ENCODE measurements at places on chromosomes 3 and 15.

- peak; percentile 32 for DNase-seq
Measured at GRCh38 chr15:42605796-42606195, 30.4 kb downstream of the STARD9 start.

- no peak for DNase-seq
Measured at GRCh38 chr3:48414376-48415250, 15.3 kb downstream of the PLXNB1 start.

DNA sequence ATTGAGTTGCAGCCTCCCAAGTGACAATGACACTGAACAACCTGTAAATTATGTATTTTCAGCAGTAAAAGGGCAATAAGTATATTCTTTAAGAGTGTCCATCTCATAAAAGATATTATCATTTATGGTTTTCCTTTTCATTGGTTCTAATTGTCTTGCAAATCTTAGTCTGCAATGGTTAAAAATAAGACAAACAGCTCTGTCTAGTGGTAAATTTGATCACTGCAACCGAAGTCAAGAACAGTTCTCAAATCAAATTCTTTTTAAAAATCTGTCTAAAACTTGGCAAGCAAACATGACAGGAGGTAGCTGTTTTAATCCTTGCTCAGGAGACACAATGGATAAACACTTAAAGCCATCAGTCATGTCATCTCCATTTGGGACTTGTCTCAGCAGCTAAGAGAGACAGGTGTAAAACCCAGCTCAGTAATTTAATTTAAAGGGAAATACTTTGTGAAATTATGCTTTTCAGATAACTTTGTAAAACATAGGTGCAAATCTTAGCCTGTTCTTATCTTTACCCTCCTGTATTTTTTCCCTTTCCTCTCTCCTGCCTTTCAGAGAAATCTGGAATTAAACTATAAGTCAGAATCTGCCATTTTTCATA is 150.3 kb upstream of the ARHGEF26 start:
- peak; percentile 65 for DNase-seq

DNA sequence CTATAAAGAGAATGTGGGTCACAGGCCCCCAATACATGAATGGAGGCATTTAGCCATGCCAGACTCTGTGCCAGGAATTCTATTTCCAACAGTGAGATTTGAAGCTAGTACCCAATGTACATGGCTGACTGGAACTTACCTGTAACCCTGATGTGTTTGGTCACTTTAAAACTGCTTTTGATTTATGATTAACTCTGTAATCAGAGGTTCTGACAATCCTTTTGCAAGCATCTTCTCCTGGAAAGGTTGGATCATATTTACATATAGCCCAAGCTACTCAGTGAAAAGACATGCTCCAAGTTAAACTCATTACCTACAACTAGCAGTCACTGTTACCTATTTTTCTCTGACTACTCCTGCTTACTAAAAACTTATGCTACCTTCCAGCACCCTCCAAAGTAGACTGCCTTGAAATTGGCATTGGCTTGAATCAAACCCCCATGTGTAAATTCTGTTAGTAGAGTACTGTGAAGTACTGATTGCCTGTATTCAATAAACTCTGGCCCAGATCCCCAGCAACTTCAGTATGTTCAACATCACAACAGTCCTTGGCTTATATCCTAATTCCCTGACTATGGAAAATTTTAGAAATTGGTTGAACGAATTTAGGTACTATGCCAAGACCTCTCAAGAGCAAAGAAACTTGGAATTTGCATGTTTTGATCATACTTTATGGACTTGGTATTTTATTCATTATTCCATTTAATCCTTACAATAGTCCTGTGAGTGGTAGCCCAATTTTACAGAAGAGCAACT is 665.6 kb upstream of the NECTIN3 start:
- DNase-seq: no peak

DNA sequence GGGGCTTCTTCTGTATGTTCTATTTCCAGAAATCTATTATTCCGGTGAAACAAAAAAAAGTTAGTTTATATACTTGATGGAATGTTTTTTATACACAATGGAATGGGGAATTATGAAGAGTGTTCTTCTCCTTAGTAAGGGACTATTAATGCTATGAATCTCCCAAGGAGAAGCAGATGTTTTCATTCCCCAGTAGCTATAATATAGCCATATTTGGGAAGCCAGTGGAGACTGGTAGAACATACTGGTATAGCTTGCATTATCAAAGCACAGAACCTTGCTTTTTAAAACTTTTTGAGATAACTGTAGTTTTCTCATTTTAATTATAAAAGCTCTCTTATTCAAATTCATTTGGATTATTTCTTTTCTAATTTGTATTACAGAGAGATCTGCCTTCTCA is 38.3 kb downstream of the ADGRG7 start:
- DNase-seq: no peak

- no peak for DNase-seq
Measured at GRCh38 chr3:34929036-34929435, 710.3 kb upstream of the ARPP21 start.
